ENCODE measurements at places on chromosomes 1 and 21. TPM values are rescaled to one million over a fixed set of nuclear protein-coding genes. Genes with fewer than 3 reads are reported as not detected.
A peak's percentile ranks its signal among the peaks of the same experiment; 100 is the strongest.

The PROK1 gene
- total RNA-seq = not detected

GRCh38 chr1:19209439-19209989, 552 bp downstream of the UBR4 start:
- peak overlapping the region; percentile 99 for H3K4me3 ChIP-seq
- DNase-seq = no peak
- no peaks in the 10 kb centered on the region for H3K27me3 ChIP-seq
- H3K27ac ChIP-seq = peak overlapping the region; percentile 99

DNA sequence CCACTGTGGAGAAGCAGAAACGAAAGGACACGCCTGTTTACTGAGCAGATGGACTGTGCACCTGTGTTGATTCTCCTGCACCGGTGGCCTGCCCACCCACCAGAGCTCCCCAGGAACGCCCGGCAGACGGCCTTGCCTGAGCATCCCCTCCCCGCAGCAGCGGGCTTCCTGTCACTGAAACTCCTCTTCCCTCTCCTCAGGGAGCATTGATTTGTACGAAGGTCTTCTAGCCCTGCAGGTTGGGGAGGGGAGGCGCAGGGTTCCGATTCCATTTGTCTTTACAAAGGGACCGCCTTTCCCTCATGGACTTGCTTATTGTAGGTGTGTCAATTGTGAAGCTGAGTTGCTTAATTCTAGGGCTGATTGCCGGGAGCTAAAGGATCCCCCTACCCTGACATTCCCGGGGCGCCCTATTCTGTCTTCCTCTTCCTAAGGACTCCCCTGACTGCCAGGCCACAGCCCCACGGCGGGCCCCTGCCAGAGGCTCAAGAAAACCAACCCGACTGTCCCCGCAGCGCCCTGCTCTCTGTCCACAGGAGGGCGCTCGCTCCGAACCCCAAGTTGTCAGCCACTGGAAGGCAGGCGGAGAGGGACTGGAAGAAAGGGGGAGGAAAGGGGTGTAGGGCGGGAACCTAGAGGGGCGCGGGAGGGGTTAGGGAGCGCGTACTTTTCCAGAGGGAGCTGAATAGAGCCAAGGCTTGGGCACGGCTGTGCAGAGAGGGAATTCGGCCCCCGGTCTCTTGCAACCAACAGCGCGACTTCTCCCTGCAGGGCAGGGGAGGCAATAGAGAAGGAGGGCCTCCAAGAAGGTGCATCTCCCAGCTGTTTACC, 2.8 kb downstream of the S100A6 start:
- H3K27ac ChIP-seq = peak overlapping the region; percentile 96
- H3K4me1 ChIP-seq = peaks cover 56% of the 10 kb centered on the region
- H3K36me3 ChIP-seq = no peaks in the 10 kb centered on the region
- peak; percentile 68 for DNase-seq
- H3K27me3 ChIP-seq = no peaks in the 10 kb centered on the region

The OLFML3 gene
- 1.2 TPM for total RNA-seq

DNA sequence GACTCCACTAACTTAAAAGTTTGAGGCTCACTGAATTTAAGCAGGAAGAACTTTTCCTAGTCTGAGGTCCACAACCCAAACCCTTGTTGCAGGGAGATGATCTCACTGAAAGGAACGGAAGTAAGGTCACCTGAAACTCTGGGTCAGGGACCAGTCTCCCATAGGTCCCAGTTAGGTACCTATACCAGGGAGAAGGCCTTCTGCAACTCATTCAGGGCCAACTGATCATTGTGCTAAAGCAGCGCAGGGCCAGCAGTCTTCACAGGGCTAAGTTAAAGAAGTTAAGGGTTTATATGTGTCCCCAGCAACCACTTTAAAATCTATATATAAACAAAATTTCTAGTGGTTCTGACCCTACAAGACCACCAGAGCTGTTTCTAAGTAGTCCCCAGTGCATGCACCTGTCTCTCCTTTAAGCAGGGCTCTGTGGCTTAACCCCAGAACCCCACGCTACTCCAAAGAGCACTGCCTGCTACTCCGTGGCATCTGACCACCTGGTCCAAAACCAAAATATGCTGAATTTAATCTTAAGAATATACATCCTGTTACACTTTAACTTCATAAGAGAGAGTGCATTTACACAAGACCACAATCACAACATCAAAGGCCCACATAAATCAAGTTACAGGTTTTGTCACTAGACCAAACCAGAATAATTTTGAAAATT, 2.8 kb downstream of the SRSF10 start:
- peaks cover 6% of the 10 kb centered on the region for H3K36me3 ChIP-seq
- H3K4me3 ChIP-seq = peak overlapping the region; percentile 82
- DNase-seq = no peak

Data from T-helper 17 cell (primary cell).